ENCODE measurements at places on chromosomes 3 and 15. TPM values are rescaled to one million over a fixed set of nuclear protein-coding genes. Genes with fewer than 3 reads are reported as not detected.

The C15orf40 gene
- 9.4 TPM for total RNA-seq

The COLQ gene
- total RNA-seq: 38.3 TPM

DNA sequence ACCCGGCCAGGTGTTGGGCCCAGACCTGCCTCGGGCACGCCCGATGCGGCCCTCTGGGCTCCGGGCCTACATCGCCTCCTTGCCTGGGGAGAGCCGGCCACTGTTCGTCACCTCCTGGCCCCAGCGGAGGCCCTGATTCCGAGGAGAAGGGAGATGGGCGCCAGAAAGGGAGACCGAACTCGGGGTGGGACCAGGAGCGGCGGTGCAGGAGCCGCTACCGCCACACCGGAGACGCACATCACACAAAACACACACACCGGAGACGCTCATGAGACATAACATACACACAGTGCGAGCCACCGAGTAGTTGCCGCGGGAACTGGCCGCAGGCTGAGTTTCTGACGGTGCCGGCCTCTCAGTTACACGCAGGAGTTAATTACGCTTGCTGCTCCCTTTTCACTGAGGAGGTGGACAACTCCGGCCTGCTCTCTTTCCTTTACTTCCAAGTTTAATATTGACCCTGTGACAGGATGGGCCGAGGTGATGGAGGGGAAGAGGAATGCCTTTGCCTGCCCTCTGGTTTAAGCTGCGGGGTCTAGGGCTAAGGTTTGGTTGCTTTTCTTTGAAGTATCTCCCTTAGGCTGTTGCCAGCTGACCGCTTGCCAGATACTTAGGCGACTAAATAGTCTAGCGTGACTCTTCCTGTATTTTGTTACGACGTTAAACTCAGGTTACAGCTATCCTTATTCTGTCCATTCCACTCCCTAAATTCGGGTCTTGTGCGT lies 570 bp downstream of the PCNP start:
- peak; percentile 69 for DNase-seq
- H3K36me3 ChIP-seq: peaks cover 7% of the 10 kb centered on the region
- H3K4me3 ChIP-seq: peak overlapping the region; percentile 97
- no peaks in the 10 kb centered on the region for H3K27me3 ChIP-seq
- H3K27ac ChIP-seq: peak overlapping the region; percentile 98

DNA sequence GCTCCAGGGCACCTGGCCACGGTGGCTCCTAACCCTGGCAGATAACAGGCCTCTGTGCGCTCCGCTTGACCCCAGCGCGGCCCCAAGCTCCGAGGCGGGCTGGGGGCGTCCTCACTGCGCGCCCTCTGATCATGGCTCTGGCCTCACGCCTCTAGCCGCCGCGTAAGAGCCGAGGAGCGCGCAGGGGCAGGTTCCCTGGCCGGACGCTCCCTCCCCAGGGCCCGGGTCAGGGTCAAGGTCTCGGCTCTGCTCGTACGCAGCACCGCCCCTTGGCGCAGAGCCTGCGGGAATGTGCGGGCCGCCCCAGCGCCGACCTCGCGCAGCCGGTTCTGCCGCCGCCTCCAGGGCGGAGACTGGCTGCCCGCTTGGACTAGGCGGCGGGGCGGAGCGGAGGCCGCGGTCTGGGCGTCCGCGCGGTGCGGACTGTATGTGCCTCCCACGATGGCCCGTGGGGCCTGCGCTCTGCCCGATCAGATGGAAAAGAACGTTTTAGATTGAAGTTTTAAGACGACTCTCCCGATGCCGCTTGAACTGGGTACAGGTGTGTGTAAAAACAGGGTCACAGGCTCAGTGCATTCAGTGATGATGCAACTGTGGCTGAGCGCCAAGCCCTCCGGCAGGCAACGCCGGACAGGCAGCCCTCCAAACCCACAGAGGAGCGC lies 40.8 kb downstream of the CHST14 start:
- H3K4me3 ChIP-seq: peak overlapping the region; percentile 38
- H3K27me3 ChIP-seq: no peaks in the 10 kb centered on the region
- no peaks in the 10 kb centered on the region for H3K36me3 ChIP-seq
- no peak for DNase-seq
- H3K4me1 ChIP-seq: no peaks in the 10 kb centered on the region

DNA sequence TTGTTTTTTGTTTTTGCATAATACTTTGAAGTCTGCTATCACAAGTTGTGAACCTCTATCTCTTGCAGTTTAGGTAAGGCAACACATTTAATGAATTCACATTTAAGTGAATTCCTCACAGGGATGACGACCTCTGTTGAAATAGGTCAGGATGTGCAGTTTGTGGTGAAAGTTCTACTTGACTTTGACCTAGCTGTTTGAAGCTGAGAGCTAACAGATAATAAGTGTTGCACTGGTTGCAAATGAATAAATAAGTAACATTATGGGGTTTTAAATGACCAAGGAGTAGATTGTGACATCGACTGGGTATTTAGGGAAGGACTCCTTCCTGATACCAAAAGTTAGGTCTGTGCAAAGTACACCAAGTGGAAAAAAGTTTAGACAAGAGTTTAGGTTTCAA lies 23.9 kb downstream of the NIT2 start:
- no peaks in the 10 kb centered on the region for H3K4me1 ChIP-seq
- peaks cover 43% of the 10 kb centered on the region for H3K36me3 ChIP-seq
